ENCODE measurements at places on chromosomes 5 and 9.

DNA sequence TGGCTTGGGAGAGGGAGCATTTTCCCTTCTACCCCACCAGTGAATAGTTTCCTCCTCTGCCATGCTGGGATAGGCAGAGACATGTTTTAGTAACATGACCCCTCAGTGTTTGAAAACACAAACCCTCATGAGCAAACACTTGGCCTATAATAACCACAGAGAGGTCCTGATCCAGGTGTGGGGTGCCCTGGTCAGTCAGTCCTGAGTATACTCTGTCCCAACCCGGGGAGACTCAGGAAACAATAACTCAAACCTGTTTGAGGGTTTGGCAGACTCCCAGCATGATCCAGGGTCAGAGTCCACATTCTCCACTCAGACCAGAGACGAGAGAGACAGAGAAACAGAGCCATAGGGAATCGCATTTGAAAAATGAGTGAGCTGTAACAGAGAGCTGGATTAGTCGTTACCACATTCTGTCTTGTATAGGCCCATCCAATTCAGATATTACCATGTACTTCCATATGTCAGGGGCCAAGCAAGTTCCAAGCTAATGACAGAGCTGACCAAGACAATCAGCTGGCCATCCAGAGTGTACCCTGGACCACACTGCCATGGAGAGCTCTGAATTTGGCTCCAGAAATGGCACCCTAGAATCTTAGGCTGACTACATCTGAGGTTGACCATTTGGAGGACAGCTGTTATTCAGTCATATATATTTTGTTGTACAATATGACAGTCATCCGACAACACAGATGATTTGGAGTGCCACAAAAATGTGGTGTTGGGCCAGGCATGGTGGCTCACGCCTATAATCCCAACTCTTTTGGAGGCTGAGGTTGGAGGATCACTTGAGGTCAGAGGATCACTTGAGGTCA, 4.2 kb upstream of the CA9 start:
- peak; percentile 90 for DNase-seq

- no peak for DNase-seq
These were observed 235.3 kb downstream of the GABRB2 start for GRCh38 chr5:161311146-161311708.

- no peak for DNase-seq
These were observed 889.7 kb downstream of the CDH9 start for GRCh38 chr5:26148569-26149107.

DNA sequence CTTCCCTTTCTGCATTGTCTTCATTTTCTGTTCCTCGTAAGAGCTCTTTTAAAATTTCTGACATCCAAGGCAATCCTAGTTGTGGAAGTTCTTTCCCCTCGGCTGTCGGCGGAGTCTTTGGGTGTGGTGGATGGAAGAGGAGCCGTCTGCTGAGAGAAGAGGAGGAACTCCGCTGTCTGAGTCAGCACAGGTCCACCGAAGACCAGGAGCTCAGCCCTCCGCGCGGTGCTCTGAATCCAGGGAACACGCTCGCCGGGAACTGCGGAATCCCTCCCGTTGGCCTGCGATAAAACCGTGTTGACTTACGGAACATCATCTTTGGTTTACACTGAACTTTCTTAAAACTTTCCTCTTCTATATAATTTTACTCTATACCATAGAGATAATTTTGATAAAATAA, 100.7 kb upstream of the IRX4 start:
- DNase-seq: no peak

DNA sequence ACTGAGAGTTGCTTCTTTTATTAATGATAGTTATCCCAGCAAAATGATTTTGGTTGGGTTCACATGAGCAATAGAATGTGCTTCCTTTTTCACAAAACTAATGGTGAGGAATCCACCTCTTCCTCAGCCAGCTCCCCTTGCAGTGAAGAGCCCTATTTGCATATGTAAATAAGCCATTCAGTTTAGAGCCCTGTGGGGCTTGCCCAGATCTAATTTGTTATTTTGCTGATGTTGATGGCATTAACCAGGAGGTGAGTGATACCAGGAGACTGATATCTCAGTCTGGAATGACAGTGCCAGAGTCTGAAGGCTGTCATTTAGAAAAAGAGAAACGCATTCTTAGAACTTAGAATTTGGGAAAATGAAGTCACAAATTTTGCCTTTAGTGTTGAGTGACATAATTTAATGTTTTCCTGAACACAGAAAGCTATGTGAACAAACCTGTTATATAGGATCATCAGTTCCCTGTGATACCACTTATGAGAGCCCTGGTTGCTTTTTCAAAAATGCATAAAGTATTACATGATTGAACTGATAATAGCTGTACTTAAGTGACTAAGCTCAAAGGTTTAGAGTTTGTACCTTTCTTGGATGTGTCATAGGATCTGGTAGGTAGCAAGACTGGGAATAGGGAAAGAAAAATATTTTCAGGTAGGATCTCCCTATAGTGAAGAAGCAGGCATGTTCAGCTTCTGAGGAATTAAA, 271.6 kb downstream of the MAST4 start:
- no peak for DNase-seq

DNA sequence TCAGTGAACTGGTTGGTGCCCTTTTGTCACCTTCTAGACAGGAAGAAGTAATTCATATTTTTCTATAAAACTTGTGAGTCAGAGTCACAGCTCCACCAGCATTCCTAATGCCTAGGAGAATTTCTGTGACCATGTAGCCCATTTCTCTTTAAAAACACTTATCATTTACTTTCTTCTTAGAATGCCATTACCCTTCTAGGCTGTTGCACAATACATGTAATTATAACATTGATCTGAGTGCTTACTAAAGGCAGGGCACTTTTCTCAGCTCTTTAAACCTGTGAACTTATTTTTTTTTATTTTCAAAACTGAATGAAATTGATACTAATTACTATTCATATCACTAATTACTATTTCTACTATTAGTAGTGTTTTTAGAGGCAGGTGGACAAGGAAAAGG, 373.7 kb downstream of the TLE4 start:
- no peak for DNase-seq

DNA sequence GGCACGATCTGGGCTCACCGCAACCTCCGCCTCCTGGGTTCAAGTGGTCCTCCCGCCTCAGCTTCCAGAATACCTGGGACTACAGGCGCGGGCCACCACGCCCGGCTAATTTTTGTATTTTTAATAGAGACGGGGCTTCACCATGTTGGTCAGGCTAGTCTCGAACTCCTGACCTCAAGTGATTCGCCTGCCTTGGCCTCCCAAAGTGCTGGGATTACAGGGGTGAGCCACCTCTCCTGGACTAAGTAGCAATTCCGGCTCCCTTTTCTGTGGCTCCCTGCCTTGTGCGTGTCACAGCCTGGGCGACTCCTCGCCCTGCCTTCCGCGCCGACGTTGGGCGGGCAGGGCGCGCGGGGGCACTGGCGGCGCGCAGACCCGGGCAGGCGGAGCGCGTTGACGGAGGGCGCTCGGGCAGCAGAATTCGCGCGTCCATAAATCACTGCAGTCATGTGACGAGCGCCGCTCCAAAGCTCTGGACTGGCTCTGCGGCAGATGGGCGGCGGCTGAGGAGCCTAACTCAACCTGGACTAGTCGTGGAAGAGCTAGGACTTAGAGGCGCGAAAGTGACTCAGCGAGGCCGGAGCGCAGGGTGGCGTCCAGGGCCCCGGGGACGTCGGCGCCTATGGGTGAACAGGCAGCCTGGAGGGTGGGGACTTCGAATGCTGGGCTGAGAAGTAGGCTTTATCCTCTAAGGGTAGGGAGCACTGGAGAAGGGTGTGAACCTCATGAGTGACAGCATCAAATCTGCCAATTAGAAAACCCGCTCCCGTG, 1.4 kb upstream of the CIZ1 start:
- DNase-seq: peak; percentile 97

- DNase-seq: peak; percentile 47
These were observed 14.4 kb upstream of the ZNF782 start for GRCh38 chr9:96868709-96869108.

- DNase-seq: no peak
These were observed 29.6 kb upstream of the PRDM12 start for GRCh38 chr9:130634801-130635200.

- no peak for DNase-seq
These were observed 11.3 kb upstream of the IL6ST start for GRCh38 chr5:56006094-56006493.

GRCh38 chr9:37575511-37575914, 667 bp downstream of the FBXO10 start:
- DNase-seq: no peak

DNA sequence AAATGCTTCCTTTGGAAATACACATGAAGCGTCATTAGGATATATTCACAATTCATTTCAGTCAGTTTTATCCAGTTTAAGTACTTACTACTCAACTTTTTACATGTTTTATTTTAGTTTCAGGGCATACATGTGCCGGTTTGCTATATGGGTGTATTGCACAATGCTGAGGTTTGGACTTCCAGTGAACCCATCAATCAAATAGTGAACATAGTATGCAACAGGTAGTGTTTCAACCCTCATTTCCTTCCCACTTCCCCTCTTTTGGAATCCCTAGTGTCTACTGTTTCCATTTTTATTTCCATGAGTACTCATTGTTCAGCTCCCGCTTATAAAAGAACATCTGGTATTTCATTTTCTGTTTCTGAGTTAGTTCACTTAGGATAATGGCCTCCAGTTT, 74.7 kb downstream of the TMEM161B start:
- DNase-seq: no peak

- peak; percentile 12 for DNase-seq
These were observed 34.8 kb downstream of the BOD1 start for GRCh38 chr5:173581408-173582215.

DNA sequence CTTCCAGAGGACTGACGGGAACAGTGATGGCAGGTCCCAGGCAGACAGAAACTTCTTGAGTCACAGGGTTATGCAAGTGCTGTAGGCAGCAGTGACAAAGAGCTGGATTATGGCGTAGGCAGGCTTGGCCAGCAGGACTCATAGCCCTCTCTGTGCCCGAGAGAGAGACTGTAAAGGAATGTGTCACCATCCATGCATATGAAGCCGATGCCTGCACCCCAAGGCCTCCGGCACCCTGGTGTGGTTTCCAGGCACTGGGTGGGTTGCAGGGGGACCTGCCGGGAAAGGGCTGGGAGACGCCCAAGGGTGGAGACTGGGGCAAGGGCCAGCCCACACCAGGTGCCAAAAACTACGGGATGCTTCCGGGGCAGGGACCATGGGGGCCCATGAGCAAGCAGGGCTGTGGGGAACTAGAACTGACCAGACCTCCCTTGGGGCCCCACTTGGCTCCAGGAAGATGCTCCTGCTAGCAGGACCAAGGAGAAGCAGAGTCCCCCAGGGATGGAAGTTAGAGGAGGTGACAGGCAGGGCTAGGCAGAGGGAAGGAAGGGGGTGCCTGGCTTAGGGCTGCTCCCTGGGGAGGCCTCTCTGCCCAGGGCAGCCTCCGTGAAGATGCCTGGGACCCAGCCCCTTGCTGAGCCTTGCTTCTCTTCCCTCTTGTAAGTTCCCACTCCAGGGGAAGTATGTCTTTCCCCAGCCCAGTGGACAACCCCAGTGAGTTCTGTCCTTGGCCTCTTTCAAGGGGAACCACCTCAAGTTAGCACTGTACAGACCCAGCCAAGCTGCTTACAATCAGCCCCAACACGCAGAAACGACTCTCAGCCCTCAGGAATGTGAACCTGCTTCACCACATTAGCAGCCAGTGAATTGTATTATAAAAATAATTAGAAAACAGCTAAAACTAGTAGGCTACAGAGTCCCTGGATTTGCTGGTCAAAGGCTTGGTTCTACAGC, 10.5 kb upstream of the IPPK start:
- no peak for DNase-seq

- peak; percentile 3 for DNase-seq
These were observed 67.4 kb upstream of the TBC1D9B start for GRCh38 chr5:179974946-179975712.

DNA sequence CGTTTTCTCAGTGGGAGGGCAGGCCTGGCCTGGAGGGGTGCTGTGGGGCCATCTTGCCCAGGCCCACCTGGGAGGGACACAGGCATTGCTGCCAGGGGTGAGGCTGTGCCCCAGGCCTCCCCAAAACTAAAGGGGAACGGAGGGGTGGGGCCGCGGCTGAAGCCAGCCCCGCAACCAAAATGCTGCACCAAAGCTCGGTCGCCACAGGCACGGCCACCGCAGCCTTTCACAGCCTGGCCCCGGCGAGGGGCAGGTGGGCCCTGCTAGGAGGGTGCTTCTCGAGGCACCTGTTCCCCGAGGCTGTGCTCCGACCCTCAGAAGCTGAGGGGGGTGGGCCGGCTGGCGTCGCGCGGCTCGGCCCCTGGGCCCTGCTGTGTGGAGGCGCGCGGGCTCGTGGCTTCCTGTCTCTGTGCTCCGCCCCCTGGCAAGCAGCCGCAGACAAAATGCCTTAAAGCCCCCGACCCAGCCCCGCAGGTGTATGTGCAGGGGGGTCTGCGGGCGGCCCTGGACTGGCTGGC, 57.6 kb downstream of the JAK2 start:
- no peak for DNase-seq

DNA sequence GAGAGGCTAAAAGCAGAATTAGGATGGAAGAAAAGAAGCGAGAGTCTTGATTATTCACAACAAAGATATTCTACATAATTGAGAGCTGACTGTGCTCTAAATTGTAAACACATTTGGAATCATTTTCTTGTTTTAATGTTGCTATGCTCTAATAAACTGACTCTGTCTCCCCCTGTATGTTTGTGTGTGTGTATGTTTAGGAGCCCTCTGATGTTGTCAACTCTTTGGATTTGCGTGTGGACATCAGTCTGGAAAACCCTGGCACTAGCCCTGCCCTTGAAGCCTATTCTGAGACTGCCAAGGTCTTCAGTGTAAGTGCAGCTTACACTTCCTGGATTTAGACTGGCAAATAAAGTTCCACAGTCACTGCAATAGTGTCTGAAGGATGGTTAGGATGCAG, 37.8 kb downstream of the MOCS2 start:
- no peak for DNase-seq

- no peak for DNase-seq
These were observed 17.7 kb downstream of the NINJ1 start for GRCh38 chr9:93116072-93116961.

- no peak for DNase-seq
These were observed 620.5 kb downstream of the TLR4 start for GRCh38 chr9:118324706-118325105.

DNA sequence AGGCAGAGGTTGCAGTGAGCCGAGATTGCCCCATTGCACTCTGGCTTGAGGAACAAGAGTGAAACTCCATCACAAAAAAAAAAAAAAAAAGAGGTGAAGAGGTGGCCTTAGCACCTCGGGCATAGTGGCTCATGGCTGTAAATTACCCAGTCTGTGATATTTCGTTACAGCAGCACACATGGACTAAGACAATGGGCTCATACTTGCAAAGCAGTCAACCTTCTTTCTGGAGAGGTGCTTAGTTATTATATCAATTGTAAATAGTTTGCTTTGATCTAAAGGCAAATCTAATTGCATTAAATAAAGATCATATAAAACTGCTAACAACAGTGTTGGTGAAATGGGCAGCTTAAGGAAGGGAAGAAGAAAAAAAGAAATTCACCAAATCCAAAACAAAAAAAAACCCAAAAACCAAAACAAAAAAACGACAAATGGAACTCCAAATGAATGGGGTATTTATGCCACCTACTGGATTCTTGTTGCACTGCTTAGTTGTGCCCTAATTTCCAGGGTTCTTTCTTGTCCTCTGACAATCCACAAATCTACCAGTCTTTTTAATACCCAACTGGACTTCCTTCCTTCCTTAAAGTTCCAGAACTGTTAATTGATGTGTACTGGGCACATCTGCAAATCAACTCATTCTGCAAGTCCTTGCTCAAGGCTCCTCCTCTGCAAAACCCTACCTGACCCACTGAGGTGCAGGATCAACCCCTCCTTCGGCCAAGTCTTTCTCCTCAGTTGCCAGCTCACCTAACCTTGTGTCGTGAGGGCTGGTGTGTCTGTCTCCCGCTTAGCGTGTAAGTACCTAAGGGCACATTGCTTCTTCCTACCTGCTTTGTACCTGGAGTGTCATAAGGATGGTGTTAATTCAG, 35.0 kb upstream of the DMRT1 start:
- peak; percentile 19 for DNase-seq

GRCh38 chr5:133794771-133795415, 173.5 kb downstream of the C5orf15 start:
- DNase-seq: no peak
